Lung microvascular endothelial cell (primary cell): ENCODE measurements at places on chromosomes 5 and 9. TPM values are rescaled to one million over a fixed set of nuclear protein-coding genes. Genes with fewer than 3 reads are reported as not detected.

The ADGRD2 gene
- total RNA-seq: not detected in 2 replicates

The DNM1 gene
- 0.40 and 0.44 TPM in 2 replicates for total RNA-seq

The ZFP37 gene
- total RNA-seq: 0.87 and 0.99 TPM in 2 replicates

DNA sequence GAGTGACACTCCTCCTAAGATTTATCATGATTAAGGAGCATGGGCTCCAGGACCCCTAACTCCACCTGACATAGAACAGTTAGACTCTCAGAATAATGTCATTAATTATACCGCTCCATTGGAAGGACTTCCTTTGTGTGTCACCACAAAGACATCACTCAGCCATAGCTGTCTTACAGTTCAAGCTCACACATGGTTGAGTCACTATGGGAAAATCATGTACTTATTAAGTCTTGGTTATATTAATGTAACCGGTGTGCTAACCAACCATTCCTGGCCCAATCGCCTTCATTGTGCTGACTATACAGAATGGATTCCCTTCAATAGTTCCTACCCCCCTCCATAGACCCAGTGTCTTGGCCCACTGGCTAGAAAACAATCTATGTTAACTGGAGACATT, 10.9 kb upstream of the MCCC2 start:
- no peak for DNase-seq

GRCh38 chr9:91858213-91859030, 91.6 kb downstream of the ROR2 start:
- DNase-seq: no peak

DNA sequence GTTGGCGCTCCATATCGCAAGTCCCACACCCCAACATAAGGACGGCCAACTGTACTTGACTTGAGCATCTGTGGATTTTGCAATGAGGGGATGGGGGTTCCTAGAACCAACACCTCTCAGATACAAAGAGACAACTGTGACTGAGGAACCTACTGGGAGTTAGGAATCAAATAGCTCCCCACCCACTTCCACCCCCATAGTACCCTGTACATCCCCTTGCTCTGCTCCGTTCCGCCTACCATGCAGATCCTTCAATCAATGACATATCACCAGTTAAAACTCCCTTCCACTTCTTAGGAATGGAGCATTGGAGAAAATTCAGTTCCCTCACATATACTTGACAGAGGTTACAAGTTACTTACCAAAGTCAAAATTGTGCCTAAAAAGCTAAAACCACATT, 140.9 kb downstream of the MLLT3 start:
- DNase-seq: no peak

DNA sequence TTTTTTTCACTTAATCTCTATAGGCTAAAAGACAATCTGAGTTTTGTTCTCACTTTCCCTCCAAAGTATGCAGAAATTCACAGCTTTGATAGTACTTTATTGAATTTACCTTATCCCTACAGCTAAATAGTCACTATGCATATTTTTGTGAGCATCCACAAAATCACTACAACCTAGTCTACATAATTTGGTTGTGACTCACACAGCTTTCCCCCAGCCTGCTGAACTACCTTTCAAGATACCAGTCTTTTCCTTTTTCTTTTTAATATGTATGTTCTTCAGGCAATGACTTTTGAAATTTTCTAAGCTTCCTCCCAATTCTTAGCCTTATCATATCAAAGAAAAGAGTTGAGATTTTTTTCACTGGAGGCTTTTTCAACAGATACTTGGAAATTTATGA, 347.3 kb upstream of the CDH6 start:
- no peak for DNase-seq
